Uterus (tissue), 4 donors: ENCODE measurements at places on chromosomes 3 and 15. TPM values are rescaled to one million over a fixed set of nuclear protein-coding genes. Genes with fewer than 3 reads are reported as not detected.
A peak's percentile ranks its signal among the peaks of the same experiment; 100 is the strongest.

- no peak overlapping the region for H3K4me3 ChIP-seq
Measured at GRCh38 chr3:126275620-126275904, 81.6 kb downstream of the KLF15 start.

WNT5A gene
- total RNA-seq, result 31.9 TPM

DNA sequence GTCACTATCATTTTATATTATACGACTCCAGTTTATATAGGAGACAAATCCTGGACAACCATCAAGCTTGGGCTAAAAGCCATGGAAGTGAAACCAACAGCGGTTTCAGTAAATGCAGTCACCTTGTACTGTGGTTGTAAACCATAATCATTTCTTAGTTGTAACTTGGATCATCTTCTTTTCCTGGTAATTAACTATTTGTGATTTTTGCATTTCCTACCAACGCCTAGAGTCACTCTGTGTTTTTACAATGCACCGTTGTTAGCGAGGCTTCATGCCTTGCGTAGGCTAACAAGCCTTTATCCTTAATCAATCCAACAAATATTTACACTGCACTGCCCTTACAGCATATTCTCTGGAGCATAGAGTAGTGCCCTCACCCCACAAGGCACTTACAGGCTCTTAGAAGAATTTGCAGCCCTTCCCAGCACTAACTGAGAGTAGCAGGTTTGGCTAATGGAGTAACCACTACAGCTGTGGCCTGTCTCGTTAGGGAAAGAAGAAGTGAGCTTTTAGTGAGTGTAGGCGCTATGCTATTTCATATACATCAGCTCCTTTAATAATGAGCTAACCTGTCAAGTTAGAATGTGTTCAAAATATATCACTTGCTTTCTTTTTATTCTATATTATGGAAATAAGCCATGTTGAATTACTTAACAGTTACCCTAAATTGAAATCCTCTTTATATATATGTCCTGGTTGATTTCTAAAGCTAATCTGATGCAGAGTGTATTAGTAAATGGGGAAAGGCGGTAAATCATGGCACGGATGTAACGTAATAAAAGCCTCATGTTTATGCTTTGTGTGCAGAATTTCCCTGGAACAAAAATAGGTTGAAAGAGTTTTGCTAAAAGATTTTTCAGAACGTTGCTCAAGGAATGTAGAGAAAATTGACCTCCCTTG lies 62.8 kb downstream of the ABHD2 start:
- H3K27me3 ChIP-seq, result no peaks in the 10 kb centered on the region
- H3K36me3 ChIP-seq, result no peaks in the 10 kb centered on the region
- H3K4me3 ChIP-seq, result no peak overlapping the region
- H3K27ac ChIP-seq, result no peak overlapping the region
- DNase-seq, result no peak

TLR9 gene
- not detected for total RNA-seq

POPDC2 gene
- 4.9 TPM for total RNA-seq

- H3K36me3 ChIP-seq, result no peaks in the 10 kb centered on the region
- no peak for DNase-seq
- no peak overlapping the region for H3K4me3 ChIP-seq
- no peak overlapping the region for H3K27ac ChIP-seq
- H3K4me1 ChIP-seq, result no peaks in the 10 kb centered on the region
Measured at GRCh38 chr3:31988271-31988670, 6.7 kb downstream of the ZNF860 start.

DNA sequence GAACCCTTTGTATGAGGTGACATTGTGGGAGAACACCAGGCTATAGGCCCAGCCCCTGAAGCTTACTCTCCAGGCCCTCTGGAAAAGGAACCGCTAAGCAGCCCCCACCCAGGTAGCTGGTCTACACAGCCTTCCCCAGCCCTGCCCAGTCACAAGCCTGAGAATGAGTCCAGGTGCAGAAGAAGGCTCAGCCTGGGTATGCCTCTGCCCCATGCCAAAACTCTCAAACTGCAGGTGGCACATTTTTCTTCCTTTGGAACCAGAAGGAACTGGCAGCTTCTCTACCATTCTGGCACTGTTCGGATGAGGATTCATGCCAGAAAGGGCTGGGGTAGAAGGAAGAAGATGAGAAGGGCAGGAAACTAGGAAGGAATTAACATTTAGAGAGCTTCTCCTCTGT lies 23.7 kb upstream of the TBC1D21 start:
- no peaks in the 10 kb centered on the region for H3K4me1 ChIP-seq
- DNase-seq, result no peak
- no peaks in the 10 kb centered on the region for H3K36me3 ChIP-seq
- H3K4me3 ChIP-seq, result no peak overlapping the region
- no peaks in the 10 kb centered on the region for H3K27me3 ChIP-seq

- no peak overlapping the region for H3K4me3 ChIP-seq
- no peak overlapping the region for H3K27ac ChIP-seq
- DNase-seq, result no peak
- no peaks in the 10 kb centered on the region for H3K36me3 ChIP-seq
Measured at GRCh38 chr3:159026510-159026909, 224.7 kb downstream of the MFSD1 start.

NTRK3 gene
- 6.9 TPM for total RNA-seq

GASK1A gene
- 26.3 TPM for total RNA-seq

- peaks cover 17% of the 10 kb centered on the region for H3K27me3 ChIP-seq
- peak overlapping the region; percentile 47 for H3K27ac ChIP-seq
- H3K4me3 ChIP-seq, result peak overlapping the region; percentile 22
Measured at GRCh38 chr15:74127954-74128784, 2.2 kb upstream of the ISLR2 start.

- no peaks in the 10 kb centered on the region for H3K27me3 ChIP-seq
- no peak for DNase-seq
- H3K36me3 ChIP-seq, result no peaks in the 10 kb centered on the region
- no peak overlapping the region for H3K27ac ChIP-seq
- no peak overlapping the region for H3K4me3 ChIP-seq
- H3K4me1 ChIP-seq, result no peaks in the 10 kb centered on the region
Measured at GRCh38 chr3:52791366-52791765, 3.2 kb upstream of the ITIH3 start.

- no peak overlapping the region for H3K27ac ChIP-seq
- H3K27me3 ChIP-seq, result no peaks in the 10 kb centered on the region
- no peaks in the 10 kb centered on the region for H3K4me1 ChIP-seq
Measured at GRCh38 chr3:189353318-189353965, 181.7 kb downstream of the TPRG1 start.

DNA sequence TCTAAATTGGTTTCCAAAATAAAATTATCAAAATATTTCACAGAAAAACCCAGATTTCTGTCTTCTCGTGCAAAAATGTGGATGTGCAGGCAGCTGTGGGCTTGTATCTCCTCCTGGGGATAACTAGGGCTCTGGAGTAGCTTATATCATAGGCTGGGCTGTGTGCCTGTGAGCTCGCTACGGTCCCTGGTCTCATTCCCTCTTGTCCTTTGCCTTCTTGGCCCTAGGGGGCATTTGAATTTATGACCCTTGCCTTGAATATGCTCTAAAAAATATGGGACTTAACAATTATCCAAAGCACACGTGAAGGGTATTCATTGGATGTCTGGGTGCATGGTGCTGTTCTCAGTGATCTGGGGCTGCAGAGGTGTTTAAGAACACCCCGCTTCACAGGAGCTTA lies 132.6 kb downstream of the PDZRN3 start:
- no peaks in the 10 kb centered on the region for H3K27me3 ChIP-seq
- peaks cover 24% of the 10 kb centered on the region for H3K4me1 ChIP-seq
- no peak overlapping the region for H3K27ac ChIP-seq
- DNase-seq, result no peak
- no peaks in the 10 kb centered on the region for H3K36me3 ChIP-seq
- H3K4me3 ChIP-seq, result no peak overlapping the region

DNA sequence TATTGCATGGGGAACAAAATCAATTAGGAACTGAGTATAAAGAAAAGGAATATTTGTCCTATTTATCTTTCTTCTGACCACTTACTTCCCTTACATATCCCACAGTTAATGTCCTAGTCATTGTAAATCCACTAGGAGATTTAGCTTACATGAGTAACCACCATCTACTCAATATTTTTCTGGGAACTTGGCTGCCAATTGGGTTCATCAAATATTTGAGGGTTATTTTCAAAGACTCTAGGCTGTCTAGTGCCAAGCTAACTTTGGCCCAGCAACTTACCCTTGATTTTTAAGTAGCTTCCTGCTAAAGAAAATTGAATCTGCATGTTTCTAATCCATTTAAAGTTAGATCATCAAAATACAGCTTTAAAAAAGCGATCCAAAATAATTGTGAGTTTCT lies 362.5 kb upstream of the EPHA3 start:
- no peak overlapping the region for H3K4me3 ChIP-seq
- H3K27me3 ChIP-seq, result no peaks in the 10 kb centered on the region
- H3K27ac ChIP-seq, result no peak overlapping the region

GRCh38 chr3:125212091-125212508 lies 448 bp downstream of the SLC12A8 start:
- no peaks in the 10 kb centered on the region for H3K4me1 ChIP-seq
- H3K27me3 ChIP-seq, result peaks cover 8% of the 10 kb centered on the region
- no peaks in the 10 kb centered on the region for H3K36me3 ChIP-seq
- peak overlapping the region; percentile 15 for H3K4me3 ChIP-seq

DNA sequence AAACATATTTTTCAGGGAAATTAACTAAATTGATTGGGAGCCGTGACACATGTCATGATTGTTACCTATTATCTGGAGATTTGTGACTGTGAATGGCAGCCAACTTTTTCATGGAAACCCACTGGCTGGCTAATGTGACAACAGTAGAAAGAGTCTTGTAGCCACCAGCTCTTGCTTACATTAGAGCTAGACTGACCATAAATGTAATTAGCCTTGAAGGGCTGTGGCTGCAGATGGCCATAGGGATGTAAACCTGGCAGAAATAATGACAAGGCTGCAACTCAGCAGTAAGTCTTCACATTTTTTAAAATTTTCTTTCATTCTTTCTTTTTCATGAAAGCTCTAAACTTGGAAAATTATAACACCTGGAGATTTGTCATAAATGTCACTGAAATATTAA lies 168.2 kb upstream of the ROBO2 start:
- no peaks in the 10 kb centered on the region for H3K36me3 ChIP-seq

DNA sequence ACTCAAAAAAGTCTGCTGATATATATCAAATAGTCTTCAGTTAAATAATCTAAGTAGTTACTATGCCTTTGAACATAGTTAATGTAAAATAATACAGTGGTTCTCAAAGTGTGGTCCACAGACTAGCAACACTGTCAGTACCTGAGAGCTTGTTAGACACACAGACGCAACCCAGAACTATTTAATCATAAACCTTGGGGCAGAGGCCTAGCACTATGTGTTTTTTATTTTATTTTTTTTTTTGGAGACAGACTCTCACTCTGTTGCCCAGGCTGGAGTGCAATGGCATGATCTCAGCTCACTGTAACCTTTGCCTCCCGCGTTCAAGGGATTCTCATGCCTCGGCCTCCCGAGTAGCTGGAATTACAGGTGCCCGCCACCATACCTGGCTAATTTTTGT lies 34.7 kb downstream of the GRAMD1C start:
- no peaks in the 10 kb centered on the region for H3K27me3 ChIP-seq
- H3K4me3 ChIP-seq, result no peak overlapping the region
- no peak for DNase-seq
- no peak overlapping the region for H3K27ac ChIP-seq
- H3K4me1 ChIP-seq, result no peaks in the 10 kb centered on the region
- H3K36me3 ChIP-seq, result no peaks in the 10 kb centered on the region

DNA sequence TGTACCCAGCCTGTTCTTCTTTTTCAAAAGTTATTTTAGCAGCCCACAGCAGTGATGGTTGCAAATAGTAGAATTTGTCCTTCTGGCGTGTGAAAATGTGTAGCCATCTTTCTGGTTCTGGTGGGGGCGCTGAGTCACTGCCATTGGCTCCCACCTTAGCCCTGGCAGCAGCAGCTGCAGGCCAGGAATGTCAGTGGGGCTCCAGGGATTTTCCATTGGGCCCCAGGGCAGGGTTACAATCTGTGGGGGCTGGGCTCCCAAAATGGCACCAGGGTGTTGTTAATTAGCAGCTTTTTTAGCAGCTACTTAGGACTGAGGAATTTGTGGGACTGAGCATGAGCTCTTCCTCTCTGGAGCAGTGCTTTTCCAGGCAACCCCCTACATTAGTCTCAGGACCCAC lies 38.9 kb downstream of the TOPAZ1 start:
- no peaks in the 10 kb centered on the region for H3K36me3 ChIP-seq
- H3K27ac ChIP-seq, result no peak overlapping the region
- H3K27me3 ChIP-seq, result no peaks in the 10 kb centered on the region
- no peak for DNase-seq

LRRN1 gene
- total RNA-seq, result 19.1 TPM

DNA sequence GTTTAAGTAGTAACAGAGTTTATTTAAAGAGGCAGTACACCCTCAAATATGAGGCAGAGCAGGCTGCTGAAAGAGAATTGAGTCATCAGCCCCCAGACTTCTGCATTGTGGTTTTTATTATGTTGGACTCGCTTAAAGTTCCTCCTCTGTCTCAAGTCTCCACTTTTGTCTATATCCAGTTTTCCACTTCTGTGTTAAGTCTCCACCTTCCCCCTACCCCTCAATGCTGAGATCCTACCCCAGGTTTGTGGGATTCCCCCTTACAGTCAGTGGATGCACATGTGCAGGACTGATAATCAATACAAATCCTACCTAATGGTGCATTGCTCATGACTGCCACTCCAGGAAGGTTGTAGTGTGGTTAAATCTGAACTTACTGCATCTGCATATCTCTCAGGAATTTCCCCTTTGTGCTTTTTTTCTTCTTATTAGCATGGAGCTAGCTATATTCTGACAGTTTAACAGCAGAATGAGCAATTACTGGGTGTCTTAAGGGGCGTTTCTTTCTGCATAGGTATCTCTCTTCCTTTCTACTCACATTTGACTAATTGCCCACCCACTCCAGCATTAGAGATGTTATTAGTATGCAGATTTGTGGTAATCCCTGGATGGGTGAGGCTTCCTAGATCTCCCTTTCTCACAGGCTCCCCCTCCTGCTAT lies 11.9 kb upstream of the CD200R1L start:
- no peaks in the 10 kb centered on the region for H3K4me1 ChIP-seq
- no peak overlapping the region for H3K27ac ChIP-seq
- no peaks in the 10 kb centered on the region for H3K27me3 ChIP-seq
- no peaks in the 10 kb centered on the region for H3K36me3 ChIP-seq
- no peak for DNase-seq
- no peak overlapping the region for H3K4me3 ChIP-seq

P3H2 gene
- total RNA-seq, result 12.6 TPM

DNA sequence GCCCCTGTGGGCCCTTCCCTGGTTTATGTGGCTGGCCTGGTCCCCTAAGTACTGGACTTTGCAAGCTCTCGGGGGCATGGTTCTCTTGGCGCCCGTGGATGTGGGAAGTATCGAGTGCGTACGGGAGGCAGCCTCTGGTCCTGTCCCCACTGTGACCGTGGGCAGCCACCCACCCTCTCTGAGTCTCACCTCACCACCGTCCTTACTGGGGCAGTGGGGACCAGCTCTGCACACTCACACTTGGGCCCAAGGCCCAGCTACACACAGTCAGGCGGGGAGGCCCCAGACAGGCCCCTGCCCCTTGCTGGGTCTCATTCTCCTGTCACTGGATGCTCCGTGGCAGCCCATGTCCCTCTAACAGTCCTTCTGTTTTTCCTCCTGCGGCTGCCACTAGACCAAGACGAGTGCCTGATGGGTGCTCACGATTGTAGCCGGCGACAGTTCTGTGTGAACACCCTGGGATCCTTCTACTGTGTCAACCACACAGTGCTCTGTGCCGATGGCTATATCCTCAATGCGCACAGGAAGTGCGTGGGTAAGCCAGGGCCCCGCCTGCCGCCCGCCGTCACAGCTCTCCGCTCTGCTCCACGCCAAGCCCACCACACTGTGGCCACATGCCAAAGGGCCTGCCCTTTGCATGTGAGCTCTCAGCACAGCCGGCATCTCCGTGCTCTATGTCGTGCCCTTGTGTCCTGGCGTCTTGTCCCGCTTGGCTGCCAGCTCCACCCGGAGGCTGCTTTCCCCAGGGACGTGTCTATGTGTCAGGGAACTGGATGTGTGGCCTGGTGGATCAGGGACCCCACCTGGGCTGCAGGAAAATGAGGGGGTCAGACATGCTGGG lies 72.7 kb downstream of the FBLN2 start:
- no peaks in the 10 kb centered on the region for H3K27me3 ChIP-seq
- H3K4me1 ChIP-seq, result no peaks in the 10 kb centered on the region
- no peak overlapping the region for H3K4me3 ChIP-seq
- DNase-seq, result no peak
- H3K27ac ChIP-seq, result no peak overlapping the region
- H3K36me3 ChIP-seq, result no peaks in the 10 kb centered on the region
